NCI-H526 treated with DMSO at 0.1 percent for 48 hours (cell line): ENCODE measurements at places on chromosomes 12 and 14.
A peak's percentile ranks its signal among the peaks of the same experiment; 100 is the strongest.

DNA sequence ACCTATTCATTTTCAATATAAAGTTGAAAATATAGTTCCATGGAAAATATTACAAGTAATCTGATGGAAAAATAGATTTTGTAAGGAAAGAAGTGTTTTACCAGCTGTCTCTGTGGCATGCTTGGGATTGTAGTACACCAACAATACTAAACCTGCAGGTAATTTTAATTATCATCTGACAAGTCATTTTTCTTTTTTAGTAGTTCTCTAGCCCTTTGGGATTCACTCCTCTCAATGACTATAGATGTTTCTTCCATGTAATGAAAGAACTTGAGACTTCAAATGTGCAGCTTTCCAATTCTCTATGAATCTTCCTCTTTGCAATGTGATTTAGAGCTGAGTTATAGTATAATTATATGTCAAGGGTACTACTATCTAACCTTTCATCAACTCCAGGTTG, 14.7 kb upstream of the LIN7A start:
- no peak for DNase-seq

- no peak for DNase-seq
These were observed 1074.6 kb downstream of the FLRT2 start for GRCh38 chr14:86604561-86604960.

DNA sequence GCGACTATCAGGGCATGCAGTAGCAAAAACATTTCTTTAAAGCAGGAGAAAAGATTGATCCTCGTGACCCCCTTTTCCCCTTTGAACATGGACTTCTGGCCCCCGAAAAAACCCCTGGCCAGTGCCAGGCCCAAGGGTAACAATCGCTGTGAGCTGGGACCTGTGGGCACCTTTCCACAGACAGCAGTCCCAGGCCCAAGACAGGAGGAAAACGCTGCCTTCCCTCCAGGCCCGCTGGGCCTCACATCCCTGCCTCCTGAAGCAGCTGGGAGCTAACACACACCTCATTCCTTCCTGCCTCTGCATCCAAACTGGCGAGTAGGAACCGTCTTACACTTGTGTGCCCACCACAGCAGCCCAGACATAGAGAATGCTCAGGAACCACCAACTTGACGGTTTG, 1.2 kb downstream of the VWF start:
- DNase-seq = no peak

GRCh38 chr12:124679533-124680371, 112.3 kb upstream of the NCOR2 start:
- DNase-seq = no peak

- peak; percentile 94 for DNase-seq
These were observed 792 bp upstream of the CHD4 start for GRCh38 chr12:6607751-6608591.

DNA sequence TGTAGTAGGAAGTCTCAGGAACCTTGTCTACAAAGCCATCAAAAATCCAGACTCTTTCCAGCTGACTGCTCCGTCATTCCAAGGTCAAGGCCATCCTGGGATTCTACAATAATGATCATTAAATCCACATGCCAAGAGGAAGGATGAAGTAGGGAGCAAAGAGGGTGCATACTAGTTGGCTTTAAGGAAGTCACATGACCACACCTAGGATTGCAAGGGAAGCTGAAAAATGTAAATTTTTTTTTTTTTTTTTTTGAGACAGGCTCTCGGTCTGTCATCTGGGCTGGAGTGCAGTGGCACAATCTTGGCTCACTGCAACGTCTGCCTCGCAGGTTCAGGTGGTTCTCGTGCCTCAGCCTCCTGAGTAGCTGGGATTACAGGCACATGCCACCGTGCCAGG, 7.3 kb upstream of the MRPL42 start:
- no peak for DNase-seq

DNA sequence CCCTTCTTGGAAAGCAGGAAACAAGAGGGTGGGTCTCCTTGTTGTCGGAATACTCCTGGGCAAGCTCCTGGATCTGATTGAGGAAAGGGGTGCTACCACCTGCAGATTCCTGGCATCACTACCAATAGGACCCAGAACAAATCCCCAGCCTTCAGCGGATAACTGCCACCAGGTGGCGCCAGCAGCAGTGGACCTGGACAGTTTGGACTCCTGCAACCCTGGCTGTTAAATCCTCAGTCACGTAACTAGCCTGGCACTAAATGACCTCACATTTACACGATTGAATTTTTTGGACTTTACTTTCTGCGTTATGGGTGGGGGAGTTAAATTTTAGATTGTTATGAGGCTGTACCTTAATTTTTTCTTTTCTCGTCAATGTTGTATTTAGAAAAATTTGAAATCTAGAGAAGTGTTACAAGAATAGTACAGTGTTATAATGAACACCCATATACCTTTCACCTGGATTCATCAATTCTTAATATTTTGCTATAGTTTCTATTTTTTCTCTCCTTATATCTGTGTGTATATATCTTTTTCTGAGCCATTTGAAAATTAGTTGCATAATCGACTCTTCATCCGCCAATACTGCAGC, 95.6 kb downstream of the GAS2L3 start:
- DNase-seq = peak; percentile 45

DNA sequence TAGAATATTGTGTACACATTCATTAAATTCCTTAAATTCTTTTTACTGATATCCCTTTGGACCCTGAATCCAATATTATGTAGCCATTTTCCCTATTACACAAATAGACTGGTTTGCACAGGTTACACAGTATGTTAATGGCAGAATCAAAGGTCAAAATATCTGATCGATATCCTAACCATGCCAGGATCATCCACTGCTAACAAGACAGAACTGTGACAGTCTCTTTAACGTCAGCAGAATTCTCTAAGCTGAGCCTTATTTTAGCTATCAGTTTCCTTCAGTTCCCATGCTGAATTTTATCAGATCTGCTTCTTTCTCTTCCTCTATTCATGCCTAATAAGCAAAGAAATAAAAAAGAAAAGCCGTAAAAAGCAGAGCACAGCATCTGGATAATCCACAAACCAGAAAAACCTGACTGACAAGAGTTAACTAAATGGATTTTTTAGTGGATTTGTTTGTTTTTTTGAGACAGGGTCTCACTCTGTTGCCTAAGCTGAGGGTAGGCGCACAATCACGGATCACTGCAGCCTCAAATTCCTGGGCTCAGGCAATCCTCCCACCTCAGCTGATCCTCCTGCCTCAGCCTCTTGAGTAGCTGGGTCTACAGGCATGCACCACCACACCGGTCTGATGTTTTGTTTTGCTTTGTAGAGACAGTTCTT, 130.4 kb downstream of the PAWR start:
- no peak for DNase-seq

- no peak for DNase-seq
These were observed 8.0 kb downstream of the CHGA start for GRCh38 chr14:92930737-92931602.

GRCh38 chr12:72535212-72535990, 263.2 kb downstream of the TRHDE start:
- no peak for DNase-seq

- DNase-seq = no peak
These were observed 245.3 kb downstream of the ZFP36L1 start for GRCh38 chr14:68547305-68548193.

- DNase-seq = no peak
These were observed 8.8 kb downstream of the GALNT16 start for GRCh38 chr14:69268763-69269162.

GRCh38 chr12:108414021-108414420, 74.9 kb upstream of the CMKLR1 start:
- DNase-seq = no peak

DNA sequence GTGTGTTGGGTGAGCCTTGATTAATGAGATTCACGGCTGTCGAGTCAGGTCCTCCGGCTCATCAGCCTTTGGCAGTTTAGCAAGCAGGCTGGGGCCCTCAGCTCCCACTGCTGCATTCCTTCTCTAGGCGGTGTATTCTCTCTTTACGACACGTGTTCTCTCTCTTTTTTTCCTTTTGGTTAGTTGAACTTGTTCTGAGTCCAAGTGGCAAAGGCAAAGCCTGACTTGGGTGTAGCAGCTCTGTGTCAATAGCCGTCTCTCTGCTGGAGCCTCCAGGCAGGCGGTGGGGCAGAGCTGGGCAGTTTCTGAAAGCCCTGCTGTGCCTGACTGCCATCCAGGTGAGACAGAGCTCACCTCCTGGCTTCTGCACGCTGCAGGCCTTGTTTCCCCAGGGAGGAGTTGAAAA, 46.6 kb downstream of the SUSD6 start:
- DNase-seq = peak; percentile 59

DNA sequence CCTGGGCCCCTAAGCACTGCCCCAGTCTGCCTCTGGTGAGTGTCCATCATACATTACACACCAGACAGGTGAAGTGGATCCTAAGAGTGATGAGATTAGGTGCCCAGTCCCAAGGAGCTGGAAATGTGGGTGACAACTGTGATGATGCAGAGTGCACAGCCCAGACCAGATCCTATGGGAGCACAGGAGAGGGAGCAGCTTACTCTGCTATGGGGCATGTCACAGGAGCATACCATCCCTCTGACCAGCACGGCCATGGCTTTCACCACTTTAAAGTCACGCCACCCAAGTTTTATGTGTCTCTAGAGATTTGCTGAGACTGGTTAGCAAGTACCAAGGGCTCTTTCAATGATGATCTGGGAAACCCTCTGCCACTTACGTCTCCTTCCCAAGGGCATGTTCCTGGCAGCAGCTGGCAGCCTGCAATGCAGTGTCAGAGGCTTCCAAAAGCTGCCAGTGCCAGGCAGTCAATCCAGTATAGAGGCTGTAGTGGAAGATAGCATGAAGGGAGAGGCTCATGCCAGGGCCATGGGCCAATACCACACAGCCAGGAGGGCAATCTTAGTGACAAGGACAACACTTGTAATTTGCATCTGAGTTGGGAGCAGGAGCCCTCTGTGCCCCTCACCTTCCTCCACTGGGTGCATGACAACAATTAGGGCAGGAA, 40.2 kb downstream of the STAB2 start:
- DNase-seq = no peak

- no peak for DNase-seq
These were observed 187.2 kb downstream of the PRKD1 start for GRCh38 chr14:29740491-29740890.

- no peak for DNase-seq
These were observed 506.8 kb upstream of the FBXO33 start for GRCh38 chr14:39939023-39939422.

DNA sequence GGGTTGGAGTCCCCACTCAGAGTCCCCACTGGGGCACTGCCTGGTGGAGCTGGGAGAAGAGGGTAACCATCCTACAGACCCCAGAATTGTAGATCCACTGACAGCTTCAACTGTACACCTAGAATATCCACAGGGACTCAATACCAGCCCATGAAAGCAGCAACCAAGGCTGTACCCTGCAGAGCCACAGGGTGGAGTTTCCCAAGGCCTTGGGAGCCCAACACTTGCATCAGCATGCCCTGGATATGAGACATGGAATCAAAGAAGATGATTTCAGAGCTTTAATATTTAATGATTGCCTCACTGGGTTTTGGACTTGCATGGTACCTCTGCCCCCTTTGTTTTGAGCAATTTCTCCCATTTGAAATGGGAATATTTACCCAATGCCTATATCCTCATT, 80.4 kb downstream of the RASSF9 start:
- no peak for DNase-seq

DNA sequence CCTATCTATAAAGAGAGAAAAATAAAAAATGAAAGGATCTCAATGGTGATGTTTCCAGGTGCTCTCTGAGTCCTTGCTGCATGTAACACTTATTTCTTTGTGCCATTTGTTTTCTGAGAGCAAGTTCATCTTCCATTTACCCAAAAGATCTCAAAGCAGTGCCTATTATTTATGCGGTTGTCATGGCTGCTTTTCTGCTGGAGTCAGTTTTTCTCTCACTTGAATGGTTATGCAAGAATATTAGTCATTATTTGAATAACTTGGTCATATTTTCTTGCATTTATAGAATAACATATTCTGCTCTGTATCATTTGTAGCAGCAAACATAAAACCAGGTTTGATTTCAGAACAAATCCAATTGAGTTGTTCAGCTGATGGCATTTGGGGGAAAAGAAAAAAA, 141.8 kb upstream of the G2E3 start:
- DNase-seq = no peak

DNA sequence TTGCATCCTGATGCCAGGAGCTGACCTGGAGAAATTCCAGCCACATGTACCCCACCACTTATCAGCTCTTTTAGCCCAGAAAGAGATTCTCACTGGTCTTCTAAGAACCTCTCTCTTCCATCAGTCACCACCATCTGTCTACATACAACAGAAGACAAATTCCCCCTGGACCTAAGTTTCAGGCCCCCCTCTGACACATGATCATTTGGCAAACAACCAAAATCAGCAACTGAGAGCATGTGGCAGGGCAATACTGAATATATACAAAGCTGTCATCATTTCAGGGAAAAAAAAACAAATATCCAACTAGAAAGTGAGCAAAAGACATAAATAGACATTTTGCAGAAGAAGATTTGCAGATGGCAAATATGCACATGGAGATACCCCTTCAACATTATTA, 180.2 kb downstream of the FOXN3 start:
- no peak for DNase-seq

DNA sequence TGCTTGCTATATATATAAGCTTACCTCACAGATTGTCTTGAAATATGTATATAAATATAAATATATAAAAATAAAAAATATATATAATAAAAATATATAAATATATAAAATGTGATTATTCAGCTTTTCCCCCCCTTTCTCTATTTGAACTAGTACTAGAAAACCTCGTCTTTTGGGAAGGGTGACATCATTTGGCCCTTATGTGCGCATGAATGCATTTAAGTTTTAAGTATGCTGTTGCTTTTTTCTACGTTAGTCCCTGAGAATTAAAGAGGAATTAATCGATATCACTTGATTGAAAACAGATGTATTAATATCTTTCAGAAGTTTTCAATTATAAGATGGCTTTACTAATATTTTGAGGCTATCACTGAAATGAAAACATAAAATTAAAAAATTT, 69.9 kb downstream of the RAD51B start:
- no peak for DNase-seq

DNA sequence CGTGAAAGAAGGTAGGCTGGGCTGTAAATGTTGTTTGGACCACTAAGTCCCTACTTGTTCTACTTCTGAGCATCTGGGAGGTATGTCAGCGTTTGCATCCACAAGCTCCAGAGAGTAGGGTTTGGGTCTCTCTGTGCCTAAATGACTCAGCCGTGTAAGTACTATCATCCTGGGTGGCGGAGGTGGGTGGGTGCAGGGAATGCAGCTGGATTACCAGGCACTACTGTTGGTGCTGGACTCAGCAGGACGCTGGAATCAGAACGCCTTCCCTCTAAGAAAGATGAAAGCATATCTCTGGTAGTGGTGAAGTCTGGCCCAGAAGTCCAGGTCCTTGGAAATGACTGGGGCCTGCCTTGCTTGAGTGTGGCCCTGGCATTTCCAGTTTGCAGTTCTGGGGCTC, 289.7 kb downstream of the PCNX1 start:
- no peak for DNase-seq

- no peak for DNase-seq
These were observed 6.6 kb downstream of the P2RX7 start for GRCh38 chr12:121139286-121139685.

GRCh38 chr12:92696216-92696615, 6.6 kb upstream of the PLEKHG7 start:
- no peak for DNase-seq

- no peak for DNase-seq
These were observed 44.0 kb downstream of the TRAFD1 start for GRCh38 chr12:112169161-112169872.
